CD14-positive monocyte (primary cell): ENCODE measurements at places on chromosomes 13 and 19.

DNA sequence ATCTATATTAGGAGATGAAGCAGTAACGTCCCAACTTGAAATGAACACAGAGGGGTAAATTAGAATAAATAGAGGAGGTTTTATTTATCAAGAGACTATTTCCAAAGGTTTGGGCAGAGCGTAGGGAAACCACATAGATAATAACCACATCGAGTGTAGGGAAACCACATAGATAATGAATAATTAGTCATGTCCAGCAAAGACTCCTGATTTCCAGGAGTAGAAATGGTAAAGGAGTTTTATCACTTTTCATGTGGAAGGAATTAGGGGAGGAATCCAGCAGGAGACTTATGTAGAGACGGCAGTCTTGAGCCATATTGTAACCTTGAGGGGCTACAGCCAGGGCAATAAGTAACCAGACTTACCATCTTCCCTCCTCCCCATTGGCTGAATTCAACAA is 136.3 kb upstream of the CSNK1A1L start:
- DNase-seq: no peak

GRCh38 chr19:16585808-16586476 is 13.7 kb upstream of the SLC35E1 start:
- peak; percentile 87 for DNase-seq

- DNase-seq: no peak
Observed at GRCh38 chr13:102825921-102826706, 19.7 kb upstream of the ERCC5 start.

- DNase-seq: no peak
Observed at GRCh38 chr13:47109028-47109427, 212.2 kb upstream of the HTR2A start.

DNA sequence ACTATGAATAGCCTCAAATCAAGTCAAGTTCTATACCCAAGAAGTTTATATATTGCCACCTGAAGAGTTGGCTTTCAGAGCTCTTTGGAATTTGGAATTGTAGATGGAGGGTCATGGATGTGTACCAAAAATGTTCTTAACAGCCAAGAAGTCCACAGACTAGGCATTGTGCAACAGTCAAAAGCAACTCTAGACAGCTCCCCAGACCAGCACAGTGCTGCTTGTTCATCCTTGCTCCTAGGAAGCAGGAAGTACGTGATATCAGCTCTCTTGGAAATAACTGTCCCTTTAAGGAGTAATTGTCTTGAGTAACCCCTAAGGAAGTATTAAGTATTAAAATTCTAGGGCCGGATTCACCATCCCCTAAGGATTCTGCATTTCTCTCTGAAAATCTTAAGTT is 30.7 kb upstream of the IL17D start:
- DNase-seq: no peak

DNA sequence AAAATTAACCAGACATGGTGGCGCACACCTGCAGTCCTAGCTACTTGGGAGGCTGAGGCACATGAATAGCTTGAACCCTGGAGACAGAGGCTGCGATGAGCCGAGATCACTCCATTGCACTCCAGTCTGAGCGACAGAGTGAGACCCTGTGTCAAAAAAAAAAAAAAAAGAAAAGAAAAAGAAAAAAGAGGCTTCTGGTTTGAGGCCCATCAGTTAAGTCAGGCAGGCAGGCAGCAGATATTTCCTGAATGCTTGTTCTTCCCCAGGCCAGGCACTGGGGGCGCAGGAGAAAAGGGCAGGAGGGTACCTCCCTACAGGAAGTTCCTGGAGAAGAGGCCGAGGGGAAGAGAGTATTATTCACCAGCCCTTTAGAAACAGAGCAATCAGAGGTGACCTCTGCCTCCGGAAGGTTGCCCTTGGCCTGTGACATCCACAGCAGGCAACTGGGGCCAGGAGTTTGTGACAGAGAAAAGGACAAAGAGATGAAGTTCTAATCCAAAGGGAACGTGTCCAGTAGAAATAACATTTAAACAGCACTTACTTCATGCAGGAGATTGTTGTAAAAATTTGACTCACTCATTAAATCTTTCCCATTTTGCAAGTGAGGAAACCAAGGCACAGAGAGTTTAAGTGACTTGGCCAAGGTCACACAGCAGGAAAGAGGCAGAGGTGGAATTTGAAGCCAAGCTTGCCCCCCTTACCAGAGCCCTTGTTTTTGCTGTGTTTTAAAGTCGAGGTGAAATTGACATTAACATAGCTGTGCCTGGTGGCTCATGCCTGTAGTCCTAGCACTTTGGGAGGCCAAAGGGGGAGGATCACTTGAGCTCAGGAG is 4.3 kb upstream of the RLN3 start:
- DNase-seq: peak; percentile 87

- DNase-seq: no peak
Observed at GRCh38 chr19:4445963-4446703, 11.5 kb downstream of the UBXN6 start.

DNA sequence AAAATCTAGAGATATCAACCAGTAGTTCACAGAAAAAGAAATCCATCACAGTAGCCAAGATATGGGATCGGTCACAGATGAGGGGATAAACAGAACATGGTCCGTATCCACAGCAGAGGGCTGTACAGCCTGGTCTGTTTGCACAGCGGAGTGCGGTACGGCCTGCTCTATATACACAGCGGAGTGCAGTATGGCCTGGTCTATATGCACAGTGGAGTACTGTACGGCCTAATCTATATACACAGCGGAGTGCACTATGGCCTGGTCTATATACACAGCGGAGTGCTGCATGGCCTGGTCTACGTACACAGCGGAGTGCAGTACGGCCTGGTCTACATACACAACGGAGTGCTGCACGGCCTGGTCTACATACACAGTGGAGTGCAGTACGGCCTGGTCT is 43.0 kb upstream of the MCF2L start:
- no peak for DNase-seq

DNA sequence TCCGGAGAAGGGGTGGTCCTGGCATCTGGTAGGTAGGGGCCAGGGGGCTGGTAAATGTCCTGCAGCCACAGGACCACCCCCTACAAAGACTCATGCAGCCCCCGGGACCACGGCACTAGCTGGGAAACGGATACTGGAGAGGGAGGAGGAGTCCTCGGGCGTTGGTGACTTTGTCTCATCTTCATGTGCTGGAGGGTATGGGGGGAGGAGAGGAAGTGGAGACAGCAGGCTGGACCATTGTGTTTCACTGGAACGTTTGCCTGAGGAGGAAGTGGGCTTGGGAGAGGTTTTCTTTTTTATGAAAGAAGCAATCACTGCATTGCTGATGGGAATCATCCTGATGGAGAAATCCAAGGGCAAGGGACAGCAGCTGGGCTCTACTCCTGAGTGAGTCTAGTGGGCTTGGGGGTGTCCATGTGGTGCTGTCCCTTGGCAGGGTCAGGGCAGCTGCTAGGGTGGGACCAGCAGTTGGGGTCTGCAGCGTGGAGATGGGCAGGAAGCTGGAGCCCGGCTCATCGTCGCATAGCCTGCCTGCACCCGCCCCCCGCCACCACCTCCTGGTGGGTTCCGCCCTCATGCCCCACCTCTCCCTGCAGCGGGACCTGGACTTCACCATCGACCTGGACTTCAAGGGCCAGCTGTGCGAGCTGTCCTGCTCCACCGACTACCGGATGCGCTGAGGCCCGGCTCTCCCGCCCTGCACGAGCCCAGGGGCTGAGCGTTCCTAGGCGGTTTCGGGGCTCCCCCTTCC is 1.7 kb upstream of the ADM5 start:
- DNase-seq: no peak
